ENCODE measurements at places on chromosomes 6 and 20. TPM values are rescaled to one million over a fixed set of nuclear protein-coding genes. Genes with fewer than 3 reads are reported as not detected.

Gene SLC13A3
- total RNA-seq: 0.67 TPM

Gene GNAS-AS1
- 0.54 TPM for total RNA-seq

Gene TULP1
- not detected for total RNA-seq

Gene NKX2-4
- total RNA-seq: not detected

Measured in CD4-positive, CD25-positive, alpha-beta regulatory T cell (primary cell).